Small intestine (tissue), 16 donors: ENCODE measurements at places on chromosomes 1 and 21.

DNA sequence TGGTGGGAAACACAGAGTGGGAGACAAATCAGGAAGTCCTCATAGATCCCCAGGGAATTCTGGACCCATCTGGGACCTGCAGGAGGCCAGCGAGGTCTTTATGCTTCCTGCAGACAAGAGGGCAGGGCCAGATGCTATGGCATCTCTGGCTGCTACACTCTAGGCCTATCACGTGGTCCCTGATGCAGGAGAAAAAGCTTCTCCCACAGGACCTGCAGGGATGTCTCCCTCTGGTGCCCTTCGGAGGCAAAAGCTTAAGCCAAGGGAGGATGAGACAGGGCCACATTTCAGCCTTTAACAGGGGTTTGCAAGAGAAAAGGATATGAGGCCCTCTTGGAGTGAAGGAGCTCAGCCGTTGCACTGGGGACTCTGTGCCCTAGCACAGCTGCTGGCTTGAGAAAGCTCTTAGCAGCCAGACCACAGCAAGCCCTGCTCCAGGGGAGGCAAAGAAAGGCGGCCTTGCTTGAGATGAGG is 243.0 kb downstream of the C1orf94 start:
- no peaks in the 10 kb centered on the region for H3K4me1 ChIP-seq
- no peak overlapping the region for H3K27ac ChIP-seq
- no peaks in the 10 kb centered on the region for H3K36me3 ChIP-seq
- no peaks in the 10 kb centered on the region for H3K27me3 ChIP-seq
- DNase-seq: no peak

- no peaks in the 10 kb centered on the region for H3K27me3 ChIP-seq
- no peaks in the 10 kb centered on the region for H3K36me3 ChIP-seq
- H3K27ac ChIP-seq: peak overlapping the region; percentile 51
- H3K4me3 ChIP-seq: peak overlapping the region; percentile 90
Measured at GRCh38 chr1:246565751-246566127, 322 bp downstream of the TFB2M start.

- no peak overlapping the region for H3K27ac ChIP-seq
- H3K4me3 ChIP-seq: no peak overlapping the region
- no peaks in the 10 kb centered on the region for H3K4me1 ChIP-seq
- H3K36me3 ChIP-seq: no peaks in the 10 kb centered on the region
Measured at GRCh38 chr1:184615301-184615700, 139.4 kb downstream of the EDEM3 start.

DNA sequence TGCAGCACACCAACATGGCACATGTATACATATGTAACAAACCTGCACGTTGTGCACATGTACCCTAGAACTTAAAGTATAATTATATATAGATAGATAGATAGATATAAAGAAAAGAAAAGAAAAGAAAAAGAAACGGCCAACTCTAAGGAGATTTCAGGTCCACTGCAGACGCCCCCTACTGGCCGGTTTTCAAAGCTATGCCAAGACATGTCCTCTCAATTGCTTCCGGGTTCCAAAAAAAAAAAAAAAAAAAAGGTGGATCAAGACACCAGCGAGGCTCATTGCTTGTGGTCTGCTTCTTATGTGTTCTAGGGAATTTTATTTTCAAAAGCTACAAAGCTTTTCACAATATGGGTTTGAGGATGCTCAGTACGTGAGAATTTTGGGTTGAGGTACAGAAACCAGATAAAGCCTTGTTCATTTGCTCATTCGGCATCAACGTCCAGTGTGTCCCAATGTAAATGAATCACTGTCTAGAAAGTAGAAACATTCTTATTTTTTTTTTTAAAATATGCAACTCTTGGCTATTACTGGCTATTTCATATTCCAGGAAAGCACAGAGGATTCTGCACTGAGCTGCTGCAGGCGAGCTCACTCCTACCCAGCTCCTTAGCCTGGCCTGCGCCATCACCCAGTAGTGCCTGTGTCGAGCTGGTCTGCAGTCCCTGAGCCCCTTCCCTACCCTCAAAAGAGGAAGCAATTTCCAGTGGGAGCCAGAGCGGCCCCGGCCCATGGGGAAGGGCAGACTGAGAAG is 643.0 kb downstream of the KIF26B start:
- H3K36me3 ChIP-seq: no peaks in the 10 kb centered on the region
- H3K4me1 ChIP-seq: no peaks in the 10 kb centered on the region
- H3K27ac ChIP-seq: no peak overlapping the region
- DNase-seq: no peak
- no peaks in the 10 kb centered on the region for H3K27me3 ChIP-seq

DNA sequence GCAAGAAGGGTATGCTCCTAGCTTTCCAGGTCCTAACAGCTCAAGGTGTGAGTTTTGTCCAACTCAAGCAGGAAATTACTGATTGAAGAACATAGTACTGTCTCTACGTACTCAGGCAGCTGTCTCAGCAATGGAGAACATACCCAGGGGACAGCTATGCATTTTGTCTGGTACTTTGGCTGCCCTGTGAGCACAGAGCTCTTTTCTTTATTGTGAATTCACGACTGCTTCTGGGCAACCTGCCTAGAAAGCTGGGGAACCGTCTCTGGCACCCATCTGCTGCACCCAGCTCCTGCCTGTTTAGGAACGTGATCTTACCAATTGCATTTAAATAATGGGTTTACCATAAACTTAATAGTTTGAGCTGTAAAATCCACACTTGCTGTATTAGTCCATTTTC is 258.1 kb downstream of the HHAT start:
- DNase-seq: no peak
- no peaks in the 10 kb centered on the region for H3K36me3 ChIP-seq
- H3K27ac ChIP-seq: no peak overlapping the region
- no peaks in the 10 kb centered on the region for H3K27me3 ChIP-seq
- H3K4me3 ChIP-seq: no peak overlapping the region

- DNase-seq: peak; percentile 90
- no peaks in the 10 kb centered on the region for H3K27me3 ChIP-seq
- peak overlapping the region; percentile 47 for H3K27ac ChIP-seq
- no peak overlapping the region for H3K4me3 ChIP-seq
- peaks cover 6% of the 10 kb centered on the region for H3K4me1 ChIP-seq
- no peaks in the 10 kb centered on the region for H3K36me3 ChIP-seq
Measured at GRCh38 chr1:225825078-225825477, 15.2 kb downstream of the EPHX1 start.

GRCh38 chr21:34186109-34186719 is 112.8 kb downstream of the MRPS6 start:
- H3K4me1 ChIP-seq: peaks cover 56% of the 10 kb centered on the region
- DNase-seq: peak; percentile 95
- no peaks in the 10 kb centered on the region for H3K36me3 ChIP-seq
- no peaks in the 10 kb centered on the region for H3K27me3 ChIP-seq

DNA sequence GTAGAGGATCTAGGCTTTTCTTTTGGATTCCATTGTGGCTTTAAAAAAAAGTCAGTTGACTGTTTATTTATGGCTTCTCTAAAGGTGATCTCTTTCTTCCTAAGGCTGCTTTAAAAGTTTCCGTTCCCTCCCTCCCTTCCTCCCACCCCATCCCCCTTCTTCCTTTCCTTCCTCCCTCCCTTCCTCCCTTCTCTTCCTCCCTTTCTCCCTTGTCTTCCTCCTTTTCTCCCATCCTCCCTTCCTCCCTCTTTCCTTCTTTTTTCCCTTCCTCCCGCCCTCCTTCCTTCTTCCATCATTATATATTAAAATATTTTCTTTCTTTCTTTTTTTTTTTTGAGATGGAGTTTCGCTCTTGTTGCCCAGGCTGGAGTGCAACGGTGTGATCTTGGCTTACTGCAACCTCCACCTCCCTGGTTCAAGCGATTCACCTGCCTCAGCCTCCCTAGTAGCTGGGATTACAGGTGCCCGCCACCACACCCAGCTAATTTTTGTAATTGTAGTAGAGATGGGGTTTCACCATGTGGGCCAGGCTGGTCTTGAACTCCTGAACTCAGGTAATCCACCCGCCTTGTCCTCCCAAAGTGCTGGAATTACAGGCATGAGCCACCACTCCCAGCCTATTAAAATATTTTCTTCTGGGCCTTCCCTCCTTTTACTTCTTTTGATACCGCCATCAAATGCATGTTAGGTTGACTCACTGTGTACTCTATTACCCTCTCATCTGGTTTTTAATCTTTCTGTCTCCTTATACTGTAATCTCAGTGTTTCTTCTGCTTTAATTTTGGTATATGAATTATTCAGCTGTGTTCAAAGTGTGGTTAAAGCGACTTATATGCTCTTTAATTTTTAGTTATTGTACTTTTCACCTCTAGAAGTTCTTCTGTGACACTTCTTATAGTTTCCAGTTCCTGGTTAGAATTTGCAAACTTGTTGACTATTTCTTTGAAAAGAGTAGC is 59.2 kb upstream of the ATP5PO start:
- no peak for DNase-seq
- H3K4me3 ChIP-seq: no peak overlapping the region
- H3K36me3 ChIP-seq: no peaks in the 10 kb centered on the region
- no peak overlapping the region for H3K27ac ChIP-seq

DNA sequence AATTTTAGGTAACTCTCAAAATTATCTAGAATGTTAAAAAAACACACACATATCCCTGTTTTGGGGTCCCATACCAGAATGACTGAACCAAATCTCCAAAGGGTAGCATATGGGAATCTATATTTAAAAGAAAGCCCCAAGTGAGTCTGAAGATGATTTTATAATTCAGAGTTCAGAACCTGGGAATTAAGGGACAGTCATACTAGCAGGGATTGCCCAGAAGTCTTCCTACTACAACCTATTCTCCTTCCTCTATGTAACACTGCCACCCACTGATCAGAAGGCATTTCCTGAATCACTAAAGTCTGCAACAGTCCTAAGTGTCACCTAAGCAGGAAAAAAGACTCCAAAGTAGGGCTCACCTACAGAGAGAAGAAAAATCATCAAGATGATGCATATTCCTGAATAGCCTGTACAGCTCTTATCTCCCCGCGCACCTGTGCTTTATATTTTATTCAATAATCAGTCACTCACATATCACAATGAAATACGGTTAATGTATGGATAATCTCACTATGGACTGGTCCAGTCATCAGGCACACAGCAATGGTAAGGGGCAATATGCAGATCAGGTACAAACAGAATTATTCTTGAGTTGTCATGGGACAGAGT is 4.9 kb downstream of the RGS1 start:
- peak overlapping the region; percentile 54 for H3K27ac ChIP-seq
- no peaks in the 10 kb centered on the region for H3K27me3 ChIP-seq
- no peak overlapping the region for H3K4me3 ChIP-seq
- DNase-seq: peak; percentile 39
- H3K4me1 ChIP-seq: no peaks in the 10 kb centered on the region

GRCh38 chr1:162062542-162063015 is 6.9 kb upstream of the NOS1AP start:
- H3K27me3 ChIP-seq: no peaks in the 10 kb centered on the region
- H3K36me3 ChIP-seq: no peaks in the 10 kb centered on the region

DNA sequence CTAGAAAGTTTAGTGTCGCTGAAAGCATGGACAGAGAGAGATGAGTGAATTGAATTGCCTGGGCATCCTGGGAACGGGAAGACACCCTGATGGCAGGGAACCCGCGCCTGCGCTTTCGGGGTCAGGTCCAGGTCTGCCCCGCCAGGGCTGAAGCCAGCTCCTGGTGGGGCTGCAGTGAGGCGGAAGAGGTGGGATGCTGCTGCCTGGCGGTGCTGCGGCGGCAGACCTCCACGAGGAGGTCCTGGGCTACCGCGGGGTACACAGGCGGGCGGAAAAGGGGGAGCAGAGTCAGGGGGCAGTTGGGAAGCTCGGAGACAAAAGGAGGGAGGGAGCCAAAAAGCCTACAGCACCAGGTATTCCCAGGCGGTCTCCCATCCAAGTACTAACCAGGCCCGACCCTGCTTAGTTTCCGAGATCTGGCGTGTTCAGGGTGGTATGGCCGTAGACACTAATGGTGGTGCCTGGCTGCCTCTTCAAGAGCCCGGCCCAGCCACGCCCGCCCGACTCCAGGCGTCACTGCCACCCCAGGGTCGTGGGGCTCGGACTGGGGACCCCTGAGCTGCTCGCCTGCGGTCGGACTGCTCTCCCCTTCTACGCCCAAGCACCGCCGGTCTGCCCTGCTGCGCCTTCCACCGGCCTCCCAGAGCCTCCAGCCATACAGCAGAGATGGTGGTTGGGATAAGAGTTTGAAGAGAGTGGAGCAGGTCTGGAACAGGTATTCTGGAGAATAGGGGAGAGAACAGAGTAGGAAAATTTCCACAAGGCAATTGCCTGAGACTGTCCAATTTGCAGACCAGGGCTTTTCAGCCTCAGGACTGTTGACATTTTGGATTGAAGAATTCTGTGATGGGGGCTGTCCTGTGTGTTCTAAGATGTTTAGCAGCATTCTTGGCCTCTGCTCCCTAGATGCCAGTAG is 46.1 kb downstream of the MDM4 start:
- peaks cover 3% of the 10 kb centered on the region for H3K36me3 ChIP-seq
- H3K4me1 ChIP-seq: peaks cover 4% of the 10 kb centered on the region
- H3K27ac ChIP-seq: no peak overlapping the region
- no peak overlapping the region for H3K4me3 ChIP-seq
- DNase-seq: no peak

DNA sequence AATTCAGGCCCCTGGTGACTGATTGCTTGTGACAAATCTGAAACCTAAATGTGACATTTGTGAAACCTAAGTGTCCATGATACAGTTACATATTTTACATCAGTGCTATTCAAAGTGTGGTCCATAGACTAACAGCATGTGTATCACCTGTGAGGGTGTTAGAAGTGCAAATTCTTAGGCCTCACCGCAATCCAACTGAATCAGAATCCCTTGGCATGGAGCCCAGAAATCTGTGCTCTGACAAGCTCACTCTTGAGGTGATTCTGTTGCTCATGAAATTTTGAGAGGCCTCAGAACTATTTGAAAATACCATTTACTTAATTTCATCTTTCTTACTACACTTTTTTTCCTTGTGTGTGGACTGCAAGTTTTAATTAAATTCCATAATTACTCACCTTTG is 587.9 kb downstream of the ADGRL2 start:
- H3K27me3 ChIP-seq: no peaks in the 10 kb centered on the region
- no peaks in the 10 kb centered on the region for H3K36me3 ChIP-seq
- DNase-seq: no peak
- H3K4me3 ChIP-seq: no peak overlapping the region
- no peak overlapping the region for H3K27ac ChIP-seq
- H3K4me1 ChIP-seq: no peaks in the 10 kb centered on the region

DNA sequence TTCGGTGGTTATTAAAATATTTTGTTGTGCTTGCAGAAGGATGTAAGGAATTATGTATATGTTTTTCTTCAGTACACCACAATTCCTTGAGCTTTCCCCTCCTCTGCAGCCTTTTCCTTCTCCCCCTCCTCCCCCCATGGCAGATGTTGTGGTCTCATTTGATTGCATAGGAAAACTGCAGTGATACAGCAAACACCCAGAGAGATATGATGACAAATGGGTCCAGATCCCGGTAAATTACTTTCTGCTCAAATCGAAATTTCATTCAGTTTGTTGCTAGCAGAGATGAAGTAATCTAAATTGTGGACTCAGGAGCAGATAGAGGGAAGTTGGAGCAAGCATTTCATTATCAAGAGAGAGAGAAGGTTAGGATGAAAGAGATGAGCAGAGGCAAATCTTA is 9.9 kb downstream of the LMO4 start:
- no peak overlapping the region for H3K27ac ChIP-seq
- DNase-seq: no peak
- H3K4me3 ChIP-seq: no peak overlapping the region

GRCh38 chr1:18989176-18989799 is 32.8 kb upstream of the IFFO2 start:
- no peaks in the 10 kb centered on the region for H3K4me1 ChIP-seq
- H3K36me3 ChIP-seq: no peaks in the 10 kb centered on the region
- no peak overlapping the region for H3K4me3 ChIP-seq
- no peak overlapping the region for H3K27ac ChIP-seq
- peaks cover 2% of the 10 kb centered on the region for H3K27me3 ChIP-seq
